ENCODE measurements at places on chromosomes 16 and 17.

DNA sequence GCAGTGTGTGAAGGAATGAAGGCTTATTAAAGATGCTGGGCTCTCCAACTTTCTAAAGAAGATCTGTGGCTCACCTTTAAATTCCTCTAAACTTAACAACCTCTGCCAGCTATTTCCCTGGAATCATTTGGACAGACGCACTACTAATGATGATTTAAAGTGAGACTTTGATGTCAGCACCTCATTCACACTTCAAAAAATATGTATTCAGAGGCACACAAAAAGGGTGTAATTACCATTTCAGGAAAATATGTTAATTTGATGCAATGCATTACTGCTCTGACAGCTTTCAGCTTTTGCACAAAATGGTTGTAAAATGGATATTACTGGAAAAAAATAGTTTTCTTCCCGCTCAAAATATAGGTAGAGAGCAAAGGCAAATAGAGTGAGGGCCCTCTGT lies 423.9 kb upstream of the ASIC2 start:
- DNase-seq = no peak

DNA sequence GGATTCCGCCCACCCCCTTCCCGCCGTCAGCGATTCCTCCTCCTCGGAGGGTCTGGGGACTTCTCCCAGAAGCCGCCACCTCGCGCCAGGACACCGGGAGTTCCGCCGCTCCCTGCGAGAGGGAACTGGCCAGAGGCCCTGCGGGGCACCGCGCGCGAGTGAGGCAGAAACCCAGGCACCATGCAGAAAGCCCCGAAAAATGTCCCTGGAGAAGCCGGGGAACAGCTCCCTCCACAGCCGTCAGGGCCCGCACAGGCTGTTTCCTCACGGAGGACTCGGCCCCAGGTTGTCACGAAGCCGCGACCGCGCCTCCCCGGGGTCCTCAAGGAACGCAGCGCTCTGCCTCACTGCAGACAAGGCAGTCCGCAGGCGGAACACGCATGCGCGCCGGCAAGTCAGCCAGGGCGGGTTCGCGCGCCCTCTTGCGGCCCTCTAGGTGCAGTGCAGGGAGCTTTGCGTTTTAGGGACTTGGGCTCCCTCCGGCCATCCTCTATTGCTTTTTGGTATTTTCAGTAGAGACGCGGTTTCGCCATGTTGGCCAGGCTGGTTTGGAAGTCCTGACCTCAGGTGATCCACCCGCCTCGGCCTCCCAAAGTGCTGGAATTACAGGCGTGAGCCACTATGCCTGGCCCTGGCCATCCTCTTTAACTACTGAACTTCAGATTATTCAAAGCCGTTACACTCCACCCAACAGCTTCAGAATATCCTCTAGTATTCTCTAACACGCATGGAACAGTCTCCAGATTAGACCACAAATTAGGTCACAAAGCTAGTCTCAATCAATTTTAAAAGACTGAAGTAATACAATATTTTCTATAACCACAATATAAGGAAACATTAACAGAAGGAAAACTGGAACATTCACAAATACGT lies 20.3 kb upstream of the ZNF287 start:
- DNase-seq = peak; percentile 91

- no peak for DNase-seq
These were observed 17.2 kb downstream of the METRNL start for GRCh38 chr17:83096401-83097224.

DNA sequence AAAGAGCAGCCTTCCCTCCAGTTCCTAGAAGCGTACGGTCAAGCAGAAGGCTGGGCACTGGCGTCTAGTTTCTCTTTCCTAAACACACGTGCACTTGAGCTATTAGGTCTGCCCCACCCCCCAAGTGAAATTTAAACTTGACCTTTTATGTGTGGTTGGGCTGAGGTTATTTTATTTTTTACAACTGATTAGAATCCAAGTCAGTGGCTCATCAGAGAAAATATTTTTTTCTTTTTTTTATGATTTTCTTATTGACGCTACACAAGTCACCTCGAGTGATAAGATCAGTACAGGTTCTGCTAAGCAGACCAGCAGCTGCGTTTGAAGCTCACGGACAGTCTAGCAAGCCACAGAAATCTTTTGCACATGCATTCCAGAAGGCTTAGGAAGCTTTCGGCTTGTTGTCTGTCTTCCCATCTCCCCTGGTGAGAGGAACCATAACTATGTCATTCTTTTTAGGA lies 95.1 kb downstream of the ZFHX3 start:
- no peak for DNase-seq

DNA sequence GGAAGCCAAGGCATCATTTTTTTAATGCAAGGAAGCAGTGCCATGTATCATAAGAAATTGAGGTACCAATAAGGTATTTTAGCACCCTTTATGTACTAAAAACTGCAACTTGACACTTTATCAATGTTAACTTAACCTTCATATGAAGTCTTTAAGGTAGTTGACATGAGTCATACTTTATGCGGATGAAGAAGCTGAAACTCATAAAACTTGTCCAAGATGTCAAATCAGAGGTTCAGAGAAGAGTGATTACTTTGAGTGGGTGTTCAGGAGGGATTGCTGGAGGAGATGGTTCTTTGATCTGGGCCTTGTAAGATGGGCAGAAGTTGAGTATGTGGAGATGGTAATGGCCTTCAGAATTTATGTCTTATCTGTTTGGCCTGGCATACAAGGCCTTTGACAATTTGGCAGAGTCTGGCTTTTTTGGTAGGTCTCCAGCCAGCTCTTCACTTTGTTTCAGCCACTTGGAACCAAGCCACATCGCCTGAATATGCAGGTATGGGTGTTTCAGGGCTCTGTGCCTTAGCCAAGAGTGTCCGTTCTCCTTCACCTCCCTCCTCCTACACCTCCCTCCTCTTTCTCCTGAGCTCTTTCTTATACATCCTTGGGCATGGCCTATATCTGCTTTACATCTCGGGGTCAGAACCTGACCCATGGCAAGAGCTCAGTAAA lies 23.7 kb downstream of the YPEL2 start:
- no peak for DNase-seq

DNA sequence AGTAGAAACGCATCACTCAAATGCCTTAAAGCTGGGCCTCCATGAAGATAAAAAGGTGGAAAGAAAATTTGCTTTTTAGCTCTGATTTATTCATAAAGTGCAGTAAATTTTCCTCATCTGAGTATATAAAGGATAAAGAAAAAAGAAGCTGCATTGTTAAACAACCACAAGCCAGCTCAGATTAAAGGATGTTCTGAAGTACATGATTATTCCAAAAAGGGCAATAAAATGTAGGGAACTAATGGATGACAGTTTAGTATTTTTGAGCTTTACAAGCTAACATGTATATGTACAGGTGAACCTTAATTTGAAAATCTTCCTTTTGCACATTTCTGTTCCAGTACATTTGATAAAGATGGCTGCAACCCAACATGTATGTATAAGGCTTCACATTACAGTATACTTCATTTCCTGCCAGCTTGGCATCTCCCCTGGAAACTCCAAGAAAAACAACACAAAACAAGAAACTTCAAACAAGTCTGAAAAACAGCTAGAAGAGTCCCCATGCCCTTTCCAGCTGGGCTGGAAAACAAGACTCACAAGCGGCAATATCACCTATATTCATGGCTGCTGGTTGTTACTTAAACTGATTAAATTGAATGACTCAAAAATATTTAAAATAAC lies 225.7 kb downstream of the CEP112 start:
- no peak for DNase-seq

DNA sequence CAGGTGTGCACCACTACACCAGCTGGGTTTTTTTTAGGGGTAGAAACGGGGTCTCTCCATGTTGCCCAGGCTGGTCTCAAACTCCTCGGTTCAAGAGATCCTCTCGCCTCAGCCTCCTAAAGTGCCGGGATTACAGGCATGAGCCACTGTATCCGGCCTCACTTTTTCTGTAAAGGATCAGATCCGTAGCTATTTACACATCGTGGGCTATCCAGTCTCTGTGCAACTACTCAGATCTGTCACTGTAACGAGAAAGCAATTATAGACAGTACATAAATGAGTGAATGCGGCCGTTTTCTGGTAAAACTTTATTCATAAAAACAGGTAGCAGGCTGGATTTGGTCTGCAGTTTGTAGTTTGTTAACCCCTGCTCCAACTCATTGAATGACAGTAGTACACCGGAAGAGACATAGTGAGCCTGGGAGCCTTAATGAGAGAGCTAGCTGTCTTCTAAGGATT lies 44.5 kb downstream of the VMP1 start:
- no peak for DNase-seq

DNA sequence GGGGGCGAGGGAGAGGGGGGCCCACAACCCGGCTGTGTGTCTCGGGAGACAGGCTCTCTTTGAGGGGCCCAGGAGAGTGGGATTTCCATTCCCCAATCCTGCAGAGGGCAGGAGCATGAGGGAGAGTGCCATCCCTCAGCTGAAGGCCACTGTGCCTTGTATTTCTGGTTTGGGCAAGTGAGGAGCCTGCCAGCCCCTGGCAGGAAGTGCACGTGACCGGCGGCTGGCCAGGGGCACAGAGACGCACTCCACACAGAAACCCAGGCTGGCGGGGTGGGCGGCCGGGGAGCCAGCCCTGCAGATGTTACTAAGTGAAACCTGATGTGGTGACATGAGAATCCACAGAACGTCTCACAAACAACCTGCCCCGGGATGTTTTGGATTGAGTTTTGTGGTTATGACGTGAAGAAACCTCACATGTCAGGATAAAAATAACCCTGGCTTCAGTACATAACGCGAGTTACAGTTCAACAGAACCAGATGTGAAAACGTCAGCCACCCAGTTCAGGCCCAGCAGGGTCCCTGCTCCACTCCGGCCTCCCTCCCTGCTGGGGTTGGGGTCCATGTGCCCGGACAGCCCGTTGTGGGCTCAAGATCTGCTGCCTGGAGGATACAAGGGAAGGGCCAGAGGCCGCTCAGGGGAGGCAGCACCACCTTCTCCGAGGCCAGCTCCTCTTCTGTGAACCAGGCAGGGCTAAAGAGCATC lies 51.7 kb upstream of the MTSS2 start:
- peak; percentile 17 for DNase-seq

Data from activated CD4-positive, alpha-beta T cell treated with anti-CD3 and anti-CD28 coated beads for 4 hours (primary cell).